ENCODE measurements at places on chromosomes 3 and 15.

DNA sequence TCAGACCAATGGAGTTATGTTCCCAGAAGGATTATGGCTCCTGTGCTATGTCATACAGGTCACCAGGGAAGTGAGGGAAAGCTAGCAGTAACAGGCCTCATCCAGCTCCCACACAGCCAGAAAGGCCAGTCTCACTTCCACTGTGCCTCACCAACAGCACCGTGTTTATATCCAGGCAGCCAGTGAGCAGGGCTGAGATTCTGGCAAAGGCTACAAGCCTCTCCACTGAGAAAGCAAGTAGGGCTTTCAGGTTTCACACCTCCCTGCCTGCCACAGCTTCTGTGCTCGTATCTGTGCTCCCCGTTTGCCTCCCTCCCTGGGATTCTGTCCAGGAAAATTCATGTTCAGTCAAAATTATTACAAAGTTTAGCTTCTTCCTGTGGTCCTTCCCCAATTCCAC lies 14.9 kb upstream of the CFAP20DC start:
- DNase-seq: no peak

DNA sequence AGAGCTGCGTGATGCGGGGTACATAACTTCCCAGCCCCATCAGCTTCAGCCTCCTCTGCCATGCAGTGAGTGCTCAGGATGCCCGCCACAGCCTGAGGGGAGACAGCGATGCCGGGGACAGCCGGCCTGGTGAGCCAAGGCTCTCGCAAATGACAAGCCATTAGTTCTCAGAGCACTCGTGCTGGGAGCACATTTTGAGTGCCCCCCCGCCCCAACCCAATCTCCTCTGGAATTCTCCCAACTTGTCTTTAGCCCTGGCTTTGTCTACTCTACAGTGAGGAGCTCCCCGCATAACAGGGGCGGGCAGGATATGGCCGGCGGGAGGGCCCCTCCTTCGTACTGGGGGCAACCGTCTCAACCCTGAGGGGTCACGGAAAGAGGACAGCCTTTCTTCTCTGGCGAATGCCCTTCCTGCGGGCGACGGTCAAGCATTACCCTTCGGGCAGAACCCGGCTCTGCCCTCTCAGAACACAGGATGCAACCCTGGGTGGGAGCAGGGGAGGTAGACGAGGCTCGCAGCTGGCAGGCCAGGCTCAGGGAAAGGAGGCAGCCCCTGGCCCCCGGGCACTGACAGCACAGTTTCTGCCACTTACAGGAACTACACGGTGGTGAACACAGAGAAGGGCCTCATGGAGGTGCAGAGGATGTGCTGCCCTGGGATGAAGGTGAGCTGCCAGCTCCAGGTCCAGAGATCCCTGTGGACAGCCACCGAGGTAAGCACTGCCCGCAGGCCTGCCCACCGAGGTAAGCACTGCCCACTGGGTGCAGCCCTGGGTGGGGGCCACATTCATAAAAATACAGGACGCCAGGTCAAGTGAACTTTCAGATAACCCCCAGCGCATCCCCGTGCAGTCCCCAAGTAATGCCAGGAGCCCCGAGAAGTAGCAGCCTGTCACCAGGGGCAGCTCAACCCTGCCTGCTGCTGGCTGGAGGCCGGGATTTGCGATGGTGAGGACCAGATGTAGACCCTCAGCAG lies 141.7 kb downstream of the LRRK1 start:
- DNase-seq: no peak

DNA sequence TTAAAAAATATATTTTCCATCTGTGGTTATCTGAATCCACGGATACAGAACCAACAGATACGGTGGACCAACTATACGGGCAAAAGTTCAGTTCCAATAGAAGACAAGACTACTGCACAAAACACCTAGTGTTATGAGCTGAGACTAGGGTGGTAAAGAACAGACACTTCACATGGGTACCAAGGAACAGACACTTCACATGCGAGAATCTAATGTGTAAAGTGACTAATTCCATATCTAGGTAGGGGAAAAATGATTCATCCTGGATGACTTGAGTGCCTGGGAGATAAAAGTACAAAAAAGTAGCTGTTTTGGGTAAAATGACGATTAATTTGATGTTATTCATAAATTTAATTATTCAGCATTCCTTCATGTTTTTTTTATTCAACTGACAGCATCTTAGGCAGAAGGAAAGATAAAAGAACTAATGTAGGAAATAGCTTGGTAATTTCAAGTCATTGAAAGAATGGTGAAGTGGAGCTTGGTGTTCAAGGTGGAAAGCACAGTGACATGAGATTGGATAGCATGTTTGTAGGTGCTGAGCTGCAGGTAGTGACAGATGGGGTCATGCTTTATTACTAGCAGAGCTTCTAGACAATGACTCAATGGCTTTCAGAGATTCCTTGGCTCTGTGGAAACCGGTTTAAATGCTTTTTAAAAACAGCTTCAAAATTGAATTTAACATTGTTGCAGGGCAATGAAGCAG lies 5.2 kb downstream of the CD200 start:
- no peak for DNase-seq

GRCh38 chr15:64333516-64333915 lies 22.5 kb downstream of the CSNK1G1 start:
- DNase-seq: no peak

- no peak for DNase-seq
Measured at GRCh38 chr3:138369151-138369900, 20.9 kb downstream of the MRAS start.

GRCh38 chr3:157075693-157076420 lies 84.1 kb downstream of the CCNL1 start:
- no peak for DNase-seq

GRCh38 chr15:63069616-63070090 lies 27.1 kb downstream of the TPM1 start:
- DNase-seq: no peak

DNA sequence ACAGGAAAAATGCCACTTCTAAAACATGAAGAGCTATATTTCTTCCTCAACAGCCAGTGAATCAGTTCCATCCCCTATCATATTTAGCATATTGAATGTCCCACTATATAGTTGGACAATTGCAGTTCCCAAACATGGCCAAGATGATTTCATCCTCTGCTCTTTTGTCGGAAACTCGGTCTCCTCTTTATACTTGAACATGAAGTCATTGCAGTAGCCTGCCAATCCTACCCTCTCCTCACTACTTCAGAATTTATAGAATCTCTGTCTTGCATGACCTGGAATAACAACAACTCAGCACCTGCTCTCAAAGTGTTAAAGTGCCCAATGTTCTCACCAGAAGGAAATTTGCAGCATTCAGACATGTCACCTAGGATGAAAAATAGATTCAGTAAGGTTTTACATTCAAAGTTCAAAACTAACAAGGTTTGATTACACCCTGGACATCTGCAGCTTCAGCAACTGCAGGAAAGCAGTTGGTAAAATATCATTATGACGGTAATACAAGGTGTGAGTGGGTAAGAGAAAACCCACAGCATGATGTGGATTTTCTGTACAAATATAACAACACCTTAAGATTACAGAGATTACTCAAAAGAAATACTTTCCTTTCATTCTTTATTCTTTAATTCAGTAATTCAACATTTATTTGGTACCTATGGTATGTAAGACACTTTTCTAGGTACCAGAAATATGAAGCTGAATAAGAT lies 52.5 kb downstream of the TP63 start:
- DNase-seq: no peak

DNA sequence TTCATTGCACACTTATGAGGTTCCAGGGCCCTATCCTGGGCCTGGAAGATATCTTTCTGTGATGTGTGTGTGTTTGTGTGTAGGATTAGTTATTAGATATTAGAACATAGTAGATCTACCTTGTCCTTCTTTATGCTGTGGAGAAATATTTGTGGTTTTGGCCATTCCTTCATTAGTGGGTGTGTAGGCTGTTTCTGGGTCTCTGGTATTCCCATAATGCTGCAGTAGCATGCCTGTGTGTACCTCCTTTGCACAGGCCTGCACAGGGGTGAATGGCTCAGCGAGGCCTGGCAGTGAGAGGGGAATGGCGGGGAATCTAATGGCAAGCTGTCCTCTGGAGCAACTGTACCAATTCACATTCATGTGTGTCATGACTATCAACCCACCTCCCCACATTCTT lies 125.8 kb upstream of the MRPS22 start:
- DNase-seq: no peak

- no peak for DNase-seq
Measured at GRCh38 chr3:156579427-156579851, 24.5 kb upstream of the SSR3 start.

- DNase-seq: no peak
Measured at GRCh38 chr15:60528530-60528929, 49.6 kb upstream of the ICE2 start.

GRCh38 chr3:37909067-37909911 lies 47.6 kb downstream of the CTDSPL start:
- no peak for DNase-seq

- no peak for DNase-seq
Measured at GRCh38 chr3:976006-976405, 116.8 kb upstream of the CNTN6 start.

DNA sequence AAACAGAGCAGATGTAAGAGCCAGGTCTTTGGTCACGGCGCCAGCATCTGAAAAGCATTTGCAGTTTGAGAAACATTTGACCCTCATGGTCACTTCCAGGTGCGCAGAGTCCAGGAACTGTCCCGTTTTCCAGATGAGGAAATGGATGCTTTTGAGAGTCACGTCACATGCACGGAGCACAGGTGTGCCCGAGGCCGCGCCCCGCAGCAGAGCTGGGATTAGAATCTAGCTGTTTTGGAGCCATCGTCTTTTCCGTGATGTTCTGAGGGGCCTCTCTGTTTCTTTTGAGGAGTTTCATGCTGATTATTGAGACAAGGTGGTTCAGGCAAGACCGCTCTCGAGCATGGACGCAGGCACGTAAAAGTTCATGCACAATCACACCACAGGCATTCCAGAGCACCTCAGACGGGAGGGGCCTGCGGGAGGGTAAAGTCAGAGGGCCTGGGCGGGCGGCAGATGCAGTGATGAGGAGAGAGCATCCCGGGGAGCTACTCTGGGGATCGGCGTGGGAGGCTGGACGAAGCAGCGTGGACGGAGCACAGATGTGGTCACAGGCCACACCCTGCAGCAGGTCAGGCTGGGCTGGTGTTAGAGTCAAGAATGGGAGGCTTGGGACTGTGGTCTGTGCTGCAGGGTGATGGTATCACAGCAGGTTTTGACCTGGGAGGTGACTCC lies 139.2 kb upstream of the MEF2A start:
- no peak for DNase-seq

DNA sequence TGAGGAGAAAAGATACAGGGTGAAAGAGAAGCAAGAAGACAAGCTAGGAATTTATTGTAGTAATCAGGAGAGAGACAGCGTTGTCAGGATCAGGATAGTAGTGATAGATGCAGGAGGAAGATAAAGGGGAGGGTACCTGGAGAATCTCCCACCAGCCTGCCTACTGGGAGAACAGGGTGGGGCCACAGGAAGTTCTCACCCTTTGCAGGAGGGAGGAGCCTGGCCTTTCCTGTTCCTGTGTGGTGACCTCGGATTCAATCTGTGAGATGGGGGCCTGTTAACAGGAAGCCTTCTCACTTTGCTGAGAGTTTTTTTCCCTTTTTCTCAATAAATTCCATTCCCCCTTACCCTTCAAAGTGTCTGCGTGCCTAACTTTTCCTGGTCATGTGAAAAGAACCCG lies 37.6 kb downstream of the GMPS start:
- DNase-seq: peak; percentile 12

DNA sequence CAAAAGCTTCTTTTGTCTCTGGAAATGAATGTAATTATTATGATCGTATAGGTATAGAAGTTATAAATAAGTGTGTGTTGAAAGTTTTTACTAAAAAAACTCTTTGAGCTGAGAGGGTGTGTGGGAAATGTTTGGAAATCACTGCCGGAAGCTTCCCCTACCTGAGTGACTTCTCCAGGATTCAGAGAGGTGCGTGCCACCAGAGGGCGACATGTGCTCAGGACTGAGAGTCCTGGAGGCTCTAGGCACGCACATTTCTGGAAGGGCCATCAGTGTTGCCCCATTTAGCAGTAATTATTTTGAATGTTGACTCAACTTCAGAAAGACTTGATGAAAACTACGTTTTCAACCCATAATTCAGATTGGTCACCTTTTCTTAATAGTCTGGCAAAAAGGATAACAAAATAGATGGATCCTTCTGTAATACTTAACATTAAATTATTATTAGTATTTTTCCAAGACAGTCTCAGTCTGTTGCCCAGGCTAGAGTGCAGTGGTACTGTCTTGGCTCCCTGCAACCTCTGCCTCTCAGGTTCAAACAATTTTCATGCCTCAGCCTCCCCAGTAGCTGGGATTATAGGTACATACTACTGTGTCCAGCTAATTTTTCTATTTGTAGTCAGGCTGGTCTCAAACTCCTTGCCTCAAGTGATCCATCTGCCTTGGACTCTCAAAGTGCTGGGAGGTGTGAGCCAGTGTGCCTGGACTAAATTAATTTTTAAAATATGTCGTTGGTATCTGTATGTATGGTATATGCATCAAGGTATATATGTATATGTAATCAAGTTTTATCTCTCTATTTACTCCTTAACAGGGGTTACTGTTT lies 34.5 kb downstream of the GPR171 start:
- DNase-seq: peak; percentile 90

GRCh38 chr3:134694946-134695543 lies 44.2 kb upstream of the KY start:
- no peak for DNase-seq

DNA sequence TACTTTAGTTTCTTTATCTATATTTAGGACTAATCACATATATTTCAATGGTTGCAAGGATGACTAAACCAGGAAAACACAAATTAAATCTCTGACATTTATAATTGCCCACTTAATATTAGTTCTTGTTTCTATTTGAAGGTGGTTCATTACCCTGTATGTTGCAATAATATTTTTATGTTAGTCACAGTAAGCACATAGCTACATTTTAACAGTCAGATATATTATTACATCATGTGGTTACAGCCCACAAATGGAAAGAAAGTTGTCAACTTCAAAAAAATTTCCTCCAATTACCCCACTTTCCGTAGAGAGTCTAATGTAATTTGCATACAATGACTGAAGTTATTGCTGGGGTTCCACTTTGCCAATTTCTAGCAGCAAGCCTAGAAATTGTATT lies 114.6 kb downstream of the TUSC7 start:
- no peak for DNase-seq

- no peak for DNase-seq
Measured at GRCh38 chr3:195582947-195583346, 793 bp downstream of the APOD start.

- no peak for DNase-seq
Measured at GRCh38 chr3:134029256-134029733, 430 bp downstream of the SLCO2A1 start.

DNA sequence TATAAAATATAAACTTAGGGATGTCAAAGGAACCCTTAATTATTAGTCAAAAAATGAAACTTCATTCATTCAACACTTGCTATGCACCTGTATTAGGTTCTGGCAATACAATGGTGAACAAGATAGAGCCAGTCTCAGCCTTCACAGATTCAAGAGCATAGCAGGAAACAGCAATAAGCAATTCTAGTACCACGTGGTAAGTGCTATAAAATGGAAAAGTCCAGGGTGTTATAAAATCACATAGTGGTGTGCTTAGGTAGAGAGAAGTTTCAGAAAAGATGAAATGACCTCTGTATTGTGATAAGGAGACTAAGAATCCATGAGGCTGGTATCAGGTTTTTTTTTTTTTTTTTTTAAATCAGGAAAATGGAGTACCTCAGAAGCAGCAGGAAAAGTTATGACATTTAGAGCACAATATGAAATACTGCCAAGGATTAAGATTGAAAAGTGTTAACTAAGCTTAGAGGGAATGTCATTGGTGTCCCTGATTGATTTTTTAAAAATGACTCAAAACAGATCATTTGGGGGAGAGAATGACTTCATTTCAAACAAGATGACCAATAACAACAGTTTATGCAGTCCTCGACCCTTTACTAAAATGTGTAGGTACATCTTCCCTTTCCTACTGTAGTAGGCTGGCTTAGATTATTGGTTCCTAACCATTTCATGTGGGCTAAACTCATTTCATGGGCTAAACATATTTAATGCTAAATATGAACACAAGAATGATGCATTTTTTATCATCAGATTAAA lies 5.0 kb downstream of the TOMM70 start:
- DNase-seq: no peak

All from CD4-positive, alpha-beta T cell treated with Interleukin-6 for 4 hours (primary cell).